Inflammatory macrophage (primary cell): ENCODE measurements at places on chromosomes 6 and 20.

DNA sequence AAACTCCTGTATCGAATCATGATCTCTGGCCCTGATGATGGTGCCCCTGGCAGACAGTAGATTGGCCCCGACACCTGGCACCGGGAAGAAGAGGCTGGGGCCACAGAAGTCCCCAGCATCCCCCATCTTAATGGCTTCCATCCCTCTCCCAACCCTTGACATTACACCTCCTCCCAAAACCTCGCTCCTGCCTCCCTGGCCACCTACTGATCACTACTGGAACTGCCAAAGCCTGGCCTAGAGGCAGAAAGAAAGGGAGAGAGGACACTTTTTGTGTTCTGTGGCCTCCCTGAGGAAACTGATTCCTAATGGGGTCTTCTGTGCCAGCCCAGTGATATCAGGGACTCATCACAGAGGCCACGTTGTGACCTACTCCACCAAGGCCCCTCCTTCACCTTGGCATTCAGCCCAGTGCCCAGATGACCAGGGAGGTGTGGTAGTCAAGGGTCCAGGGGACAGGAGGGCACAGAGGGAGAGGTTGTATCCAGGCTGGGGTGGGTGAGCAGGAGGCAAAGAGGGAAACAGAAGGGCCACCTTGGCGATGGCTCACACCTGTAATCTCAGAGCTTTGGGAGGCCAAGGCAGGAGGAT, 6.1 kb downstream of the C20orf173 start:
- peak; percentile 11 for DNase-seq

DNA sequence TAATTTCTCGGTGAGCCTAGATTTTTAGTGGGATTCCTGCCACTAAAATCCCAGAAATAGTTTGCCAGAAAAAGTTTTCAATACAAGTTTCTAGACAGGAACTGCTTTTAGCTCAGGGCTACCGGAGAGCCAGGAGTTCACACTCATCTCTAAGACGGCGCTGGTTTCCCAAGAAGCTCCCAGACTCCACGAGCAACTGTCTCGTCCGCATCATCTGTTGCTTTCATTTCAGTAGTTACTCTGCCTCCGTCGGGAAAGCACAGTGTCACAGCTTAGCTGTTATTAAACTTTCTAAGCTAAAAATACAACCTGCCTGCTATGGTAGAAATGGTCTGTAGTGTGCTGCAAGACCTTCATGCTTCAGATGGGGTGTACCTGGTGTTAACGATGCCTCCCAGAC, 197.3 kb upstream of the SNX9 start:
- DNase-seq, result no peak

- no peak for DNase-seq
These were observed 67.7 kb upstream of the SRSF6 start for GRCh38 chr20:43389839-43390626.

DNA sequence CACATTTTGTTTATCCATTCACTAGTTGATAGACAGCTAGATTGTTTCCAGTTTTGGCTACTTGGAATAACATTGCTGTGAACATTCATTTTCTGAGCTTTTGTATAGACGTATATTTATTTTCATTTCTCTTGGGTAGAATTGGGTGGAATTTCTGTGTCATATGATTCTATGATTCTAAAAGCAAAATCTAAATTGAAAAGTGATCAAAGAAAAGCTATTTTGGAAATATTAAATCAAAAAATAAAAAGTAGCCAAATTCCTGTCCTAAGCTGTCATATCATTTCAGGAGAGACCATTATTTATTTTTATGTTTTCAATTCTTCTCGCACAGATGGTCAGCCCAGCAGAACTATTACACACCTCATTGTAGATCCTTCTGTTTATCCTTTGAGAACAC, 229.2 kb downstream of the COL12A1 start:
- DNase-seq, result no peak

GRCh38 chr6:28239636-28240035, 12.4 kb downstream of the ZKSCAN4 start:
- DNase-seq, result no peak
